CD4-positive, alpha-beta T cell treated with Interleukin-4 for 1 hour (primary cell): ENCODE measurements at places on chromosomes 2 and 18.

- no peak for DNase-seq
Measured at GRCh38 chr2:218091746-218092145, 22.7 kb downstream of the RUFY4 start.

GRCh38 chr2:119350311-119350998 lies 16.2 kb downstream of the C2orf76 start:
- no peak for DNase-seq

DNA sequence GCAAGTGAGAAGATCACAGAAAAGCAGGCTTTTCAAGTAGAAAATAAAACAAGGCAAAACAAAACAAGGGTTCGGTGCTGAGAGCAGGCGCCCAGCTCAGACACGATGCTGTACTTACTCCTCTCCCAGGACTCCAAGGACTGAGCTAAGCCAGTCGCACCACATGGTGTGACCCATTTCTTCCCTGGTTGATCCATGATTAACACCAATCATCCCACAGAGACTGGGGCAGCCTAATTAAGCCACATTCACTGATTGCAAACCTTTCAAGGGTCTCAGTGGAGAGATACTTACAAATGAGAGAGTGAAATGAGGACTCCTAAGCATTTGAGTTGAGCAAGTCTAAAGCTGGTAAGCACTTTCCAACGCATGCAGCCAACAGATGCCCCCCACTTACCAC lies 155.2 kb downstream of the MYO5B start:
- DNase-seq = no peak

- no peak for DNase-seq
Measured at GRCh38 chr2:173094731-173095130, 19.1 kb downstream of the MAP3K20 start.

DNA sequence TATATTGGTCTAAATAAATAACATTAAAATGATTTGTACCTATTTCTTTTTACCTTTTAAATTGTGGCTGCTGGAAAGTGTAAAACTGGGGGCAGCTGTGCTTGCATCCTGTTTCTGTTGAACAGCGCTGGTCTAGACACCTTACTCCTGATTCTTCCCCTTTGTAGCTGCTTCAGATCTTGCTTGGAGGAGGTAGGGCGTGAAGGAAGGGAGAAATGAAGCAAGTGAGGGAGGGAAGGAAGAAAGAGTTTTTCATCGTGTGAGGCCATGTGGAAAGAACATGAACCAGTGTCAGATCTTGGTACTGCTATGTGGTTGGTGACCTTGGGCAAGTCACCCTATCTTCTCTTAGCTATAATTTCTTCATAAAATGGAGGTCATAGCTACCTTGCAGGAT lies 89.0 kb upstream of the SEC11C start:
- DNase-seq = no peak

DNA sequence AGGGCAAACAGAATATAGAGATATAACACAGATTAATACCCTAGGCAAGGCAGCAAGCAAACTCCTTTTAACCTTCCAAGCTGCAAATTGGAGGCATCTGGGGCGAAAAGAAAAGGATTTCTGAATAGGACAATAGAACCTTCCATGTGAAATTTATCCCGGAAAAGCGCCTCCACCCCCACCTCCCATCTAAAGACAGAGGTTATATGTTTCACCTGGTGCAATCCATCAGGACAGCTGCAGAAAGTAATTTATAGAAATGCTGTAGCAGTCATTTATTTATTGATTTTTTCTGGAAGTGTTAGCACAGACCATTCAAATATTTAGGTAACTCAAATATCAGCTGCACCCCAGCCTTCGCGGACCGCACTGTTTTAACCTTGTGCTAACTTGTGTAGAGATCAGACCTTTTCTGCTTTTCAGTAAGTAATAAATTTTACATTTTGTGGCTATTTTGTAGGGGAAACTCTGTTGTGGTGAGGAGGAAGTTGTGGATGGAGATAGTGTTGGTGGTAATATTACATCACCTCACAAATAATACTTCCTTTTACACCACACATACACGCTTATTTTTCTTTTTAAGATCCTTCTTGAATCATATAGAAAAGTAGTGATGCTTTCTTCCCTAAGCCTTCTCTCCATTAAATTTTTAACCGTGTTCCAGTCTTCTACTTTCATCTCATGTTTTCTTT lies 919.3 kb upstream of the CDH2 start:
- no peak for DNase-seq

DNA sequence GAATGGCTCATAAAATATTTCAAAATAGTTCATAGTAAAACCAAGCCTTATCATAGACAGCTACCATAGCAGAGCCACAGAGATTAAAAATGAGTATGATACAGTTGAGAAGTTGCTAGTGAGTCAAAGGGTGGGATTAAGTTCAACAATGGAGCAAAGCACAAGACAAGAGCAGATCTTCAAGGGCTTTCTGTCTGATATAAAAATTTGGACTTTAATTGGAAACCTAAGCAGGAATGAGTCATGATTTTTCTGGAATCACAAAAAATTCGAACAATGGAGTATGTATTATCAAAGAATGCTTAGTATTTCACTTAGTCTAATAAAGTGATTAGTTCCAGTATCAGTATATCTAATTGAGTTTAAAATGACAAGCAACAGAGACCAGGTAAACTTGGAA lies 487.3 kb upstream of the NETO1 start:
- no peak for DNase-seq

DNA sequence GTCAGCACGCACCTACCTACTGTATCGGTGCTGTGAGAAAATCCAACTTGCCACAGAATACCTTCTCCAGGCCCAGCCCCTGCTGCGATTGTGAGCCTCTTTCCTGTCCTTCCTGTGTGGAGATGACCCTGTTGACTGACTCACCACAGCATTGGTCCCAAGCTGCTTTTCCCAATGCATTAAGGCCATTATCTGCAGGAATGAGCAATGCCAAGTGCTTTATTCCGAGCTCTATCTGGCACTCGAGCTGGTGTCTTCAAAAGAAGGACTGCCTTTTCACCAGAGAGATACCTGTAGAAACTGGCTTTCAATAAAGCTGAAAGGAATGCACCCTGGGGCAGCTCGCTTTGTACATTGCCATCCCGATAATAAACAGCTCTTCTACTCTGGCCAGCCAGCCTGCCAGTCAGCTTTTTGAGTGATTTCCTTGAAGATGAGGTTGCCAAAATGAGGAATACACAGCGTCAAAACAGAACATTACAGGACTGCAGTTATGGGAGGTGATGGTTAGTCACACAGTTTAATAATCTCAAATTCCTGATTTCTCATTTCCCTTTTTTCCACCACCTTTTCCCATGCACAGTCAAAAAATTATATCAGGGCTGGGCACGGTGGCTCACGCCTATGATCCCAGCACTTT lies 8.3 kb upstream of the RNF103 start:
- no peak for DNase-seq

DNA sequence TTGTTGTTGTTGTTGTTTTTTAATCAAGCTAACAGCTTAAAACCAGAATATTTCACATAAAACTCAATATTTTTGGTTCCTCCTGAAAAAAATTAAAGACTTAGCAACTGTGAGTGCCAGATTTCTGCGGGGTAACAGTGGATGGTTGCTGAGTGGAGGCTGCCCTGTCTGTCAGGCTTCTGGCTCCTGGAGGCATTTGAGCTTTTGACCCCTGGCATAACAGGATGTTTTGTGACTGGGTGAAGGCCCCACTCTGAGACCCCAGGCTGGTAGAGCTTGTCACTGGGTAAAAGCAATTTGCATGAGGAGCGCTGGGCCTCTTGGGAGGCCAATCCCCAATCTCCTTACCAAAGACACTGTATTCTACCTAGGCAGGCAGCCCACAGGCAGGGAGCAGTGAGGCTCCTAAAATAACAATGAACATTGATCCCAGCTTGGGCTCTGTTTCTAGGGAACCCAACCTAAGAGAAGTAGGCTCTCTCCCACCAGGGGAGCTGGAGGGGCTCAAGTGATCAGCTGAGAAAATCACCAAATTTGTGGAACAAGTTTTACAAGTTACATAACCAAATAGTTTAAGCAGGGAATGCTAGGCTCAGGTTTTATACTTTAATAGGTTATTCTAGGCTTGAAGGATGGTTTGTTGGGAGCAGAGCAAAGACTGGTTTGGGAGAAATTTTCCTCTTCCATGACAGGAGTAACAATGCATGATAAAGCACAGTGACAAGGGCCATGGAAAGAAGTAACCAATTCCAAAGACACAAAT lies 5.9 kb upstream of the SPRED2 start:
- no peak for DNase-seq

DNA sequence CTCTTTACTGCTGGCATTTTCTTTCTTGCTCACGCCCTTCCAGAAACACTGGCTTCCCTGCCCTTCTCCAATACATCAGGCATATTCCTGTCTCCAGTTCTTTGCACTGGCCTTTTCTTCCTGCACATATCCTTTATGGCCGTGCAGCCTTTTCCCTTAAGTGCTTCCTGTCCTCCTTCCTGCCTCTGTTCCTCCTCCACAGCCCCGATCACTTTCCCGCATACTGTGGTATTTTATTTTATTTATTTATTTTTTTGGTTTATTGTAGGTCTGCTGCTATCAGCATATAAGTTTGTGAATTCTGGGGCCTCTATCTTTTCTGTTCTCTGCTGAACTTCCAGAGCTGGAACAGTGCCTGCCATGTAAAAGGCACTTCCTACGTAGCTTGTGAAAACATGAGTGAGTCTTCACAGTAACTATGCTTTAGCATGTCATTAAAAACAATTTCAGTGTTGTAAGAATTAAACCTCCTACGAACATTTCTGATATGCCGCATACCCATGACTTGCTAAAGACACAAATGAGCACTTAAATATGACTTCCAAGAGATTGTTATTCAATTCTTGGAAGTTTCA lies 289.1 kb downstream of the TRIB2 start:
- DNase-seq = no peak

DNA sequence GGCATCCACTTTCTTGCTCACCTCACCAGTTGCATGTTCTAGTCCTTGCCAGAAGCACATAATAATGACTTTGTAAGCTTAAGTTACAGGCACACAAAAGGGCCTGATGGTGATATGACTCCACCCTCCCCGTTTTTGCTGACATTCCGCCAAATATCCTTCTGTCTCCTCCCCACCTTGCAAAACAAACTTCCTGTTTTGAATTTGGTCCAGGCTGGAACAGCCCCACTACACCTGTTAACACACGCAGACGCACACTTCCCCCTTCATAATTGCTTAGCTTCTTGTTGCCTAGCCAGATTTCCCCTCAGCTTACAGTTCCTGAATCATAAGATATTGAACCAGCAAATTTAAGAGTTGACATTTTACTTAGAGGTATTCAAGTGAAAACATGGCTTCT lies at the start of gene MGAT5:
Gene MGAT5 (plus strand): TSS at position 269 of the 400 bp plus-strand sequence. CDS start 332 bp downstream, outside the sequence.
- no peak for DNase-seq

GRCh38 chr2:219104107-219105035 lies 43.6 kb upstream of the IHH start:
- DNase-seq = peak; percentile 36

GRCh38 chr18:54783139-54783538 lies 45.1 kb upstream of the RAB27B start:
- DNase-seq = no peak

DNA sequence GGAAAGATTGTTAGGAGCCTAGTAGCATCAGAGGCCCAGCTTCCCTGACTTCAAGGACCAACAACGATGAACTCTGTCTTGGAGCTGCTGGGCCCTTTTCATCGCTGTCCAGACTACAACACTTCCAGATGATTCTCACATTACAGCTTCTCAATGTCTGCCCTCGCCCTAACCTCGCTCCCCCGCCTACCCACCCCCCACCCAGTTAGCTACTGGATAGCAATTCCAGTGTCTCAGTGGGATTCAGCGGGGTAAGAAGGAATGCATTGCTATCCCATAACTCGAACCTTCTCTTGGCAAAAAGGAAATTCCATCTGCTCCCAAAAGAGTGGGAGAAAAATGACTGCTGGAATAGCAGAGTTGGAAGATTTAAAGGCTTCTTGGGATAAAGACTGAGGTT lies 65.0 kb downstream of the RPL37A start:
- no peak for DNase-seq

DNA sequence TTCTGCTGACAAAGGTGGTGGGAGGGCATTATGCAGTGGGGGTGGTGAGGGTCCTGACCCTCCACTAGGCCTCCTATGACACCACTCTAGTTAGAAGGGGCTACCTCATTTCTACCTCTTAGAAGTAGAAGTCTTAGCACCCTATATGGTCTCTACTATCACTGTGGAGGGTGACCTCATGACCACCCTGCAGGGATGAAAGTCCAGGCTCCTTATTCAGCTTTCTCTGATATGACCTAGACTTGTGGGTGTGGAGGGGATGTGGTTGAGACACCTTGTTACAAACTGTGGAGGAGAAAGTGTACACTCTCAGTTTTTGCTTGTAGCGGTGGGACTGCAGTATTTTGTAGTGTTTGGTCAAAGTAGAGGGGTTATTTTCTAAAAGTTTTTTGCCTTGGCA lies 18.6 kb downstream of the TMEM182 start:
- DNase-seq = no peak

DNA sequence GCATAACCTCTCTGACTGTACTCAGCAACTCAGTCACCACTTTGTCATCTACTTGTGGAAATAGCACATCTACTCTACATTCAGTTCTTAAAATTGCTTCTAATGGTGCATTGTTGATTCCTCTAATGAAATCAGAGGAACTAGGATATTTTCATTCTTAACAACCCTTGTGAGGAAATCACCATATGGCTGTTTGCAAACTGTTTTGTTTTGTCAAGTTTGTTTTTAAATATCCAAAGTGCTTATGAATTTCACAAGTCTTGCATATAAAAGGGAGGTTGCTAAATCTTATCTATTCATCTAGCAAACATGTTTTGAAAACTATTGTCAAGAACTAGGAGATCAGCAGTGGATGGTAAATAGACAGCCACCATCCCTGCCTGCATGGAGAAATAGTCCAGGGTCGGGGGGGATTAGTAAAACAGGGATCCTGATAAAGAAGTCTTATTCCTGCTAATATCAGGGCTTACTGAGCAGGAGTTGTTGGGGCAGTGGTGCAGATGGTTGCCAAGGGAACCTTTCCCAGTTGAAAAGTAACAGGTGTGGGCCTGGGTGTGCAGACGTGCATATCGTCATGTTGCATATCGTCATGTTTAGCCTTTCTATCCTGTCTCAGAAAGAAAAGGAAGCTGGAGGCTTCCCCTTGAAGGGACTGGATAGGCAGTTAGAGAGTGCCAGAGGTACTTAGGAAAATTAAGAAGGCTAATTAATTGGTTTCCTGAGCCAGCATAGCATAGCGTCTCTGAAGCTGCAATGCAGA lies 7.5 kb upstream of the MYO3B start:
- no peak for DNase-seq
